ENCODE measurements at places on chromosomes 2 and 18.
A peak's percentile ranks its signal among the peaks of the same experiment; 100 is the strongest.

DNA sequence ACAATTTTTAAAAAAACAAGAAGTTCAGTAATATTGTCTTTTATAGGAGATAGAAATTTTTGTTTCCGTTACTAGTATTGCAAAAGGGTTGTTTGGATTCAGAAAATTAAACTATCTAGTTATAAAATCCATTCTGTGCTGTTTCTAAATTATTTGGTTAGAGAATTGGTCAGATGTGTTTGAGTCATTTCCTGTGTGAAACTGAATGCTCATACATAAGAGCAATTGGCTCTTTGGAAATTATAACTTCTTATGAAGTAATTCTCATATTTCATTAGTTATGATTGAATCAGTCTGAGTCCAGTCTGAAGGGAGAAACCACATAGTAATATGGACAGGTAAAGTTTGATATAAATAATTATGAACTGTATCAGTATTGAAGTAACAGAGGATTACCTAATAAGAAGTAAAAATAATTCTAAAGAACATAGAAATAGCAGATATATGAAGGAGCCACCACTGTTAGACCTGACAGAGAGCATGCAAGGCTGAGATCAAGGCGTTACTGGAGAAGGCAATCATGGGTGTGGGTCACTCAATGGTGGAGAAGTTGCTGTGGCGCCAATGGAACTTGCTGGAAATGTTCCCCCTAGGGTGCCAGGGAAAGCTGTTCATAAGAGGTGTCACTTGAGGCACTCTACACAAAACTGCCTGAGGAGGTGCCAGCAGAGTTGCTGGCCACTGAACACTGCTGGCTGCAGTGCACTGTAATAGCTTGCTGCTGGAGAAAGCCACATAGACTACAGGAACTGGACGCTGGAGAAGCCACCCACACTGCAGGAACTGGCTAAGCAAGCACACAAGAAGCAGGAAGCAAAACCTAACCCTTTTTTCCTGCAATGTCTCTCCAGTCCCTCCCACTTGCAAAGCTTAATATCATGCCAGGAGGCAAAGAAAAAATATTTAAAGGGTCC lies 18.0 kb upstream of the FAP start:
- DNase-seq: peak; percentile 73

DNA sequence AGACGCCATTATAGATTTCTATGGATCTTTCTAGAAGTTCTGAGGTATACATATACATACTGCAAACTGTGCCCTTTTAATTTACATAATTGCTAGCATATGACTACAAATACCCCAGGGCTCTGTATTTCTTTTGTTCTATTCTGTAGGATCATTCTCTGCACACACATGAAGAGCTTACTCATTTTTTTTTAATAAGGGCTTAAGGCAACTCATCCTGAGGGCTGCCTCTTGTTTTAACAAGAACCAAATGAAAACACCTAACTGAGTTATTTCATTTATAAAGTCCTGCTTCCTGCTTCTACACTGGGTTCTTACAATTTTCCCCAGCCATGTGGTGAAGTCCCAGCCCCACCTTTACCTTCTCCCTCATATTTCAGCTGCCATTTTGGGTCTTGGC lies 390.5 kb downstream of the IRS1 start:
- no peak for DNase-seq

- DNase-seq: no peak
These were observed 5.9 kb downstream of the LMAN2L start for GRCh38 chr2:96733931-96734330.

- no peak for DNase-seq
These were observed 15.4 kb upstream of the XDH start for GRCh38 chr2:31429759-31430438.

- DNase-seq: peak; percentile 79
These were observed 81.1 kb upstream of the SLC39A10 start for GRCh38 chr2:195575879-195576401.

GRCh38 chr2:234714711-234715110 lies 217.8 kb upstream of the ARL4C start:
- no peak for DNase-seq

DNA sequence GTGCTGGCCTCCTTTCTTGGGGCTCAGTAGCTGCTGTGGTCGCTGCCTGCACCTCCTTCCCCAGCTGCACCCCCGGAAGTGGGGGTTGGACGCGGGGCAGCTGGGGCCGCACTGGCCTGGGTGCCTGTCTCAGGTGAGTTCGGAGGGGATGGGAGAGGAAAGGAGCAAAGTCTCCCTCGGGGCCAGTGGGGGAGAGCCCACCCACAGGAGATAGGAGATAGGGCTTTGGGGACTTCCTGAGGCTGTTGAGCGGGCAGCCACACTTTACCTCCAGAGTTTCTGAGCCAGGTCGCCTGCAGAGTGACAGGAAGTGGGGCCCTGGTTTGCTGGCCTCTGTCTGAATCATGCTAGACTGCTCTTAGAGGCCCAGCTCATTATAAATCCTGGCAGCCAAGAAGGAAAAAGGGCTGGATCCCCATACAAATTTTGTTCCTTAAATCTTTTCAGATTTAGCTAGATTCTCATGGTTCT lies 8.1 kb downstream of the MBP start:
- DNase-seq: no peak

DNA sequence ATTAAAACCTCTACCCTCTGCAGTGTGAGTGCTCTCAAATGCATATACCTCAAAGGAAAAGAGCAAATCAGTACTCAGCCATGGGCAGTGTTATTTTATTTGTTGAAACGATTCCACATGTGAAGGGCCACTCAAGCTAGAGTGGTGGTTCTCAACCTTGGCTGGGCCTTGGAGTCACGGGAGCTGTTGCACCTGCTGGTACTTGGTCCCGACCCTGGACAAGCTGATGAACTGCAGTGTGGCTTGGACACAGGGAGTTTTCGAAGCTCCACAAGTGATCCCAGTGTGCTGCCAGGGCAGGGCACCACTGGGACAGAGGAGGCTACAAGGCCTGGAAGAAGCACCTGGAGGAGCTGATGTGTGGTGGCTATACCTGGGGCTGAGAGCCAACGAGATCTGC lies 19.7 kb downstream of the GNLY start:
- DNase-seq: no peak

DNA sequence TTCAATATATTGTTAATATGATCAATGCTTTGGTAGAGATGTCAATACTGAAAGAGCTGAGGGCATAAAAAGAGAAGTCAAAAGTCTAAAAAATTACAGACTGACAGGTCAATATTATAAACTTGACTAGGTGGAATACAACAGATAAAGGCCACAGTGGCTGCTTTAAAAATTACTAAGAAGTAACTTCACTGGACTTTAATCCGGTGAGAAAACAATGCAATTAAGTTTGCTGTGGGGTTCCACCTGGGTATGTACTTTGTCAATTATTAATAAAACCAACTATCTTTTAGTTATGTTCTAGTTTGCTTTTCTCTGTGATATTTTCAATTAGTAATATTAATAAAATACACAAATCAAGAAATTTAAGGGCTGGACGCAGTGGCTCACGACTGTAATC lies 44.7 kb downstream of the RAPH1 start:
- DNase-seq: no peak

DNA sequence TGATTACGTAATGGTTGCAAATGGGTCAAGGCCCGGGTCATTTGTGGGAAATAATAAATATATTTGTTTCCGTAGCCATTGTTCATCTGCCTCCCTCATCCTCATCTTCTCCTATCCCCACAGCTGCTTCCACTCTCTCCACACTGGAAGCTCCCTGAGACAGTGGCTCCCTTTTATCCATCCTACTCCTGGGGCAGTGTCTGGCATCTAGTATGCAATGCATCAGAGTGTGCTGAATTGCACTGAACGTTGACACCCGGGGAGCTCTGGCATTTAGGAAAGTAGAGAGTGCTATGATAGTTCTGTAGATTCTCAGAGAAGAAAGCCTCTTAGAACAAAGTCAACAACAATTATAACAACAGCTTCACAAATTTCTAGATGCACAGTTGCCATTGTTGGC lies 45.5 kb upstream of the NAB1 start:
- no peak for DNase-seq
